ENCODE measurements at places on chromosomes 1 and 21.

GRCh38 chr1:158026651-158027050, 33.2 kb downstream of the KIRREL1 start:
- DNase-seq = no peak

DNA sequence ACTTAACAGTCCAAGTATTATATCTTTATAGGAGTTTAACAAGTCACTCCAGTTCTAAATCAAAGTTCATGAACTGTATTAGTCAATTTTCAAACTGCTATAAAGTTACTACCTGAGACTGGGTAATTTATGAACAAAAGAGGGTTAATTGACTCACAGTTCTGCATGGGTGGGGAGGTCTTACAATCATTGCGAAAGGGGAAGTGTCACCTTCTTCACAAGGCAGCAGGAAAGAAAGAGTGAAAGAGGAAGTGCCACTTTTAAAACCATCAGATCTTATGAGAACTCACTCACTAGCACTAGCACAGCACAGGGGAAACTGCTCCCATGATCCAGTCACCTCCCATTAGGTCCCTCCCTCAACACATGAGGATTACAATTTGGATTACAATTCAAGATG, 70.0 kb downstream of the CLCA4 start:
- DNase-seq = no peak

DNA sequence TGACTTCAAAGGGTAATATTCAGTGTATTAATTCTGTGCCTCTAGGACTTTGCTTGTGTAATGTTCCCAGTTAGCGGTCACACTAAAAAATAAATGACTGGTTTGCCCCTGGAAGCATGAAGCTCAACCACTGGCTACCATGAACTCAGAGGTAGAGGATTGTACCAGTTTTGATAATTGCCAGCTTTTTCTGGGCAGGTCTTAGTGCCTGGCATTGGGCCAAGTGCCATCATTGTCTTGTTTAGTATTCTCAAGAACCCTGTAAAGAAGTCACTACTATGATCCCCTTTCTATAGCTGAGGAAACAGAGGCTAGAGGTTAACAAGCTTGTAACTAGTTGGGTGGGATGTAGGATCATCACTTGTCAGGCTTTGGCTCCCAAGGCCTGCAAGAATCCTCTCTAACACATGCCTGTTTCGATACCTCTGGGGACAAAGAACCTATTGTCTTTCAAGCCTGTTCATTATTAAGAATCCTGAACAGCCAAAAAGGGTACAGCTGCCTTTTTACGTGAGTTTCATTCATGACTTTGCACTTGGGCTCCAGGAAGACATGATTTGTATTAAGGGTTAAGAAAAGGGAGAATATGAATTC, 121.9 kb upstream of the JUN start:
- no peak for DNase-seq

DNA sequence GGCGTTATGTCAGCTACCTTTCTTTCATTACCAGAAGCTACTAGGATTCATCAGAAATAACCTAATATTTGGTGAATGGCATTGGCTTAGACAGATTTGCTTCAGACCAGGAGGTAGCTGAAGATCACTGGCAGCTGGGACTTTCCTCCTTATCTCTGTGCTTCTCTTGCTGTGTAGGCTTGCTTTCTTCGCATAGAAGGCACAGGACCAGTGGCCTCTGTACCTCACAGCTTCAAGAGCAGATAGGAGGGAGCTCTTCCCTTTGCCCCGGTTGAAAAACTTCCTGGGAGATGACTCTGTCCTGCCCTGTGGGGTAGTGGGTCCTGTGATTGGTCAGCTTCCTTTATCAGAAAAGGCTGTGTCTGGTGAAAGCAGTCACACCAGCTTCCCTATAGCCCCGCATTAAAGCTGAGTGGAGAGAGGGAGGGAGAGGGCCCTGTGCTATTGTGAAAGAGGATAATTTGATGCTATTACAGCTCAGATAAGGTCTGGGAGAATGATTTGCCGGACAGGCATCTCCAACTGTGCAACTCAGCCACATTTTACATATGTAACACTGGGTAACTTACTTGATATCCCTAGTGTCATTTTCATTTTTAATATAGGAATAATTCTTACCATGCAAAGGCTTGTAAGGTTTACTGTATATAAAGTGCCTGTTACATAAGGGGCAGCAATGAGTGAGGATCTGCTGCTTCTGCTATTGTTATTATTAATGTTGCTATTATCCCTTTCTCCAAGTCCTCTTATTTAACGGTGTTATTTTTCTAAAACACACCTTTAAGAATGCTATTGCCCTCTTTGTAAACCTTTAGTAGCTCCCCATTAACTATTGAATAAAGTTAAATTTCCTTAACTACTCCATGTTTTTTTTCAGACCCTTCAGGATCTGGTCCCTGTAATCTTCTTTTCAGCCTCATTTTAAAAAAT, 31.6 kb downstream of the OSBPL9 start:
- DNase-seq = no peak

DNA sequence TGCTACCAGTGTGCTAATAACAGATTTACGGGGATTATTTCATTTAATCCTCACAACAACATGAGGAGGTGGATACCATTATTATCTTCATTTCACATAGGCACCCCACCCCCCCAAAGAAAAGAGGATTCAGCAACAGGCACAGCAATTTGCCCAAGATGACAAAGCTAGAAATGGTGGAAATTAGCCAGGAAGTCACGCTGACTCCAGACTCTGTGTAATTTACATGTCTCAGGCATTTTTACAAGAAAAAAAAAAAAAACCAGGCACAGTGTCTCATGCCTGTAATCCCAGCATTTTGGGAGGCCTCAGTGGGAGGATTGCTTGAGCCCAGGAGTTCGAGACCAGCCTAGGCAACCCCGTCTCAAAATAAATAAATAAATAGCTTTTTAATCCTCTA, 37.5 kb upstream of the PRDM2 start:
- DNase-seq = no peak

DNA sequence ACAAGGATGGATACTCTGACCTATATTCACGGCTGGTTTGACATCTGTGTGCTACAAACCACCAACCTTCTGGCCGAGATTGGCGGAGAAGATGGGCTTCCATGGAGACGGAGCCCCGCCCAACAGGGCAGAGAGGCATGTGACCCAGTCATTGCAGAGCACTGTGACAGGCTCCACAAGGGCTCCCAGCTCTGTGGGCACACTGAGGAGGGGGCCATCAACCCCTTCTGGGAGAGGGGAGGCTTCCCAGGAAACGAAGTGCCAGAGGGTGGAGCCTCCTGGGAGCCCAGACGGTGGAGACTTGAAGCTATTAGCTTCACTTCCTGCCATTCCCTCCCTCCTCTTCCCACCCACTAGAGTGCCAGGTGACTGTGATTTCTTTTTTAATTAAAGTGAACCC, 71.6 kb upstream of the IFFO2 start:
- no peak for DNase-seq

GRCh38 chr1:204123376-204123775, 28.5 kb downstream of the ETNK2 start:
- no peak for DNase-seq

DNA sequence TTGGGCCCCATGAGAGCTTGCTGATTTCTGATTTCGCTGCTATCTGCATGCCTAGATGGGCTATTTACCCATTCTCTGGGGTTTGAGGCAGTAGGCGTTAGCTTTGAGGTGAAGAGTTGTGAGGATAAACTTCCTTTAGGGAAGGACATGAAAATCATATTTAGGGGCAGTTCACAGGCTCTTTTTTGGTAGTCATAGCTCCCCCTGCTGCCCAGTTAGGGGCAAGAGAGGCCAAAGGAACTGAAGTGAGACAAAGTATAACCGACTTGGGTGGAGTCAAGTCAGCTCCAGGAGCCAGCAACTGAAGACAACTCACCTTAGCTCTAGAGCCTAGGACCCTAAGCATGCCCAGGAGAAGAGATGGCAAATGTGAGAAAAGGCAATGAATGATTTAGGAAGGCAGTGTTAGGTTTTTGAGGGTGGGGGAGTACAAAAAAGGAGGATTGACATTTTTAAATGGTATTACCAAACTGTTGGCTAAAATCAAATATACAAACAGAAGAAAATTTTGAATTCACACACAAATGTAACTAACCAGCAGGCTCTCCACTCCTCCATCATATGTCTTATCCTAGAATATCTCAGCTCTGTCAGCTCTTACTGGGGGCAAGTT, 625.2 kb downstream of the LMO4 start:
- no peak for DNase-seq

- DNase-seq = no peak
Measured at GRCh38 chr1:207077470-207078377, 10.9 kb upstream of the C4BPB start.

- peak; percentile 85 for DNase-seq
Measured at GRCh38 chr21:43659136-43660000, at the start of the genes HSF2BP and RRP1B. TSS of gene HSF2BP (minus strand) at chr21:43659488. CDS start at chr21:43658096, 1,392 bp downstream. TSS of gene RRP1B (plus strand) at chr21:43659560. CDS start at chr21:43659665, 105 bp downstream.

GRCh38 chr1:216193839-216194443, 229.3 kb downstream of the USH2A start:
- DNase-seq = no peak

- no peak for DNase-seq
Measured at GRCh38 chr1:231487019-231487418, 41.5 kb upstream of the TSNAX start.
